Fibroblast of skin of right biceps (primary cell): ENCODE measurements at places on chromosomes 6 and 20.

DNA sequence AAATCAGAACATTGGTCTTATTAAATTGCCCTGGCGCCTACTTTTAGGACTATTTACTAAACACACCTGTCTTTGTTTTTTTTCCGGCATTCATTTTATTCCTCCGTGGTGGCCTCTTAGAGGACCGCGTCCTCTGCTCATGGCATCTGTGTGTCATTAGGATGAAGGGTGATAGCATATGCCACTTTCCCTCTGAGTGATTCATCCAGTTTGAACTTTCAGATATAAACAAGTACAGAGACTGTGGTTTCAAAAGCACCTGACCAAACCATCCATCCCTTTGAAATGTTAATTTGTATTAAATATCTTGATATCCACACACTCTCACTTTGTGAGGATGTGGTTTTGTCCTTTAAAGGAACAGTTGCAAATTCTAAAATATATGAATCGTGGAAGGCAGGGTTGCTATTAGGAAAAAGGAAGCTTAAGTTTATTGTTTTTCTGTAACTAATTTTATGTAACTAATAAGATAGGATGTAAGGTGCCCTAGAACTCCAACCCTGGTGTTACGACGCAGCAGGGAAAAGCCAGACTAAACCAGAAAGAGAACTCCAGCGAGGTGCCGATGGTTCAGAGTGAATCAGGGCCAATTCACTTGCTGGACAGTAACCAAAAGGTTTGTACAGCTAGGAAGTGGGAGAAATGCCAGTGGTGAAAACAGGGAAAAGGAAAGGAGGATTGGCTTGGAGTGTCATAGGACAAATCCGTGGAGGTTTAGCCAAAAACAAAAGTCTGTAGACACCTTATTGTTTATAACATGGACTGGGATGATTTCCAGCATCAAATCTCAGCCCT lies 98.7 kb downstream of the SHLD1 start:
- DNase-seq = peak; percentile 28

- DNase-seq = no peak
Measured at GRCh38 chr6:118617417-118617816, 34.0 kb downstream of the CEP85L start.

DNA sequence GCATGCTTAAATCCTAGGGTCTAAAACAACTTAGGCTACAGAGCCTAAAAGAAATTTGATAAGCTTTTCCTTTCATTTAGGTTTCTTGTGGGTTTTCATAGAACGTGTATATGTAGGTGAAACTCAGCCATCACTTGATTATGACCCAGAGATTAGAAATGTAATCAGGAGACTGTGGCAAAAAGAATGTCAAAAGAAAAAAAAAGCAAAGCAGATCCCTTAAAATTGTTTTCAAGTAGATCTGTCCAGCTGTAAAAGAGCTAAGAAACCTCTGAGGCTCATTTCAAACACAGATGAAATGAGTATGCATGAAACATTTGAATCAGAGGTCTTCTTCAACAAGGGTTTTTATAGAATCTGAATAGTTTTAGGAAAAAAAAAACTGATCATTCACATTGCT lies 341.3 kb upstream of the PRDM1 start:
- no peak for DNase-seq

- DNase-seq = no peak
Measured at GRCh38 chr6:45461486-45461885, 83.8 kb upstream of the SUPT3H start.

DNA sequence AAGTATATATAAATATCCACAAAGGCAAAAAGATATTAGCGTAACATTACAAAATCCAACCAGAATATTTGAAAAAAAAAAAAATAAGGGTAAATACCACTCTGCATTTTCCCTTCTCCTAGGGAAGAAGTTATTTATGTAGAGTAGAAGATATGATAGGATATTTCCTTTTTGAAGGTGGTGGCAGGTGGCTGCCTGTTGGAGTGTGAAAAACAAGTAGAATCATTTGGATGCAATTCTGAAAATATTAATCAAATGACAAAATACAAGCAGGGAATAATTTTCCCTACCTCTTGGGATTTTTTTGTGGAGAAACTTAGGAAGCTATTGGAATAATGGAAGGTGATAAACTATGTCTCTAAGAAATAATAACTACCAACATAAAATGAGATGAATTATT lies 62.5 kb upstream of the OGFRL1 start:
- DNase-seq = no peak

DNA sequence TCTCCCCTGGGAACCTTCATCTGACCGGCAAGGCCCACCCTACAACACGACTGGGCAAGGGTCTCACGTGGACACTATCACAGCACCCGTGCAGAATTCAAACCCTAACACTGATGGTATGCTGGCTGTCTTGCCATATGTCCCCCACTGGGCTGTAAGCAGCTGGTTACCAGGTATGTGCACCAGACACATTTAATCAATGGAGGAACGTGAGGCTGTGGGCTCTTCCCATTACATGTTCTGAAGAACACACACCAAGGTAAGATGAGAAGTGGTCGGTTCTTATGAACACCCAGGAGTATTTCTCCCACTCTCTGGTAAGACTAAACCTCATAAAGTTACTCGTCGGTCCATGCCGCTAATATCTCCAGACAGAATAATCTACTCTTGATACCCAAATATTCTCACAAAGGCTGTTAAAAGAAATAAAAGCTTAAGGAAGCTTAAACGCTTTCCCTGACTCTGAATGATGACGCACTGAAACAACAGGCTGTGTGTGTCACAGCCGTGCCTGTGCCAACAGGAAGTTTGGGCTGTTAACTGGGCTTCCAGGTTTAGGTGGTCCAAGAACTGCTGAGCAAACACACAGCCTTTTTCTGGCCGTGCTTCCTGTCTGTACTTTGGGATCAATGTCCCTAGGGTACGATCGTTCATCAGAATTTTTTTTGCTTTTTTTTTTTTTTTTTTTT lies 75.3 kb downstream of the SLC23A2 start:
- peak; percentile 65 for DNase-seq

GRCh38 chr6:154249499-154250298 lies 106.9 kb downstream of the IPCEF1 start:
- no peak for DNase-seq
